ENCODE measurements at places on chromosomes 6 and 20.

GRCh38 chr6:69976591-69977090 lies 110.3 kb downstream of the COL19A1 start:
- DNase-seq = no peak

- DNase-seq = no peak
Measured at GRCh38 chr20:25079171-25079570, 2.8 kb downstream of the VSX1 start.

GRCh38 chr6:16352258-16352635 lies 113.9 kb downstream of the GMPR start:
- no peak for DNase-seq

DNA sequence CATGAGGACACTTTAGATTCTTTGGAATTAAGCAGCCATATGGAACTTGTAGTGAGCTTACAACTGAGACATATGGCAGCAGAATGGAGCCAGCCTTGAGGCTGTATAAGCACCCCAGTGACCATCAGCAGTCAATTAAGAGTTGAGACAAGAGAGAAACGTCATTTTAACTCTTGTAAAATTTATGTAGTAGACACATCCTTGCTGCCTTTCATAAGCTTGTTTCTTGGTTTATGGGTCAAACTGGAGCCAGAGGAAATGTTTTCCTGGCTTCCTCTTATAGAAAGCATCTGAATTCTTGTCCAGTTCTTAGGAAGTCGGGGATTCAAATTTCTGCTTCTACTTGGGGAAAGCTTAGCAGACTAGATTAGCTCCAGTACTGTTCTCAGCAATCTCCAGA lies 745.1 kb upstream of the MARCKS start:
- peak; percentile 47 for DNase-seq

GRCh38 chr6:68192988-68193387 lies 442.1 kb upstream of the ADGRB3 start:
- DNase-seq = no peak
